ENCODE measurements at places on chromosomes 4 and X.
A peak's percentile ranks its signal among the peaks of the same experiment; 100 is the strongest.

GRCh38 chr4:115484479-115484878 is 371.1 kb upstream of the NDST4 start:
- no peak for DNase-seq

GRCh38 chrX:139691843-139692505 is 16.0 kb downstream of the MCF2 start:
- DNase-seq: no peak

GRCh38 chr4:6001680-6002491 is 16.3 kb downstream of the C4orf50 start:
- DNase-seq: no peak

DNA sequence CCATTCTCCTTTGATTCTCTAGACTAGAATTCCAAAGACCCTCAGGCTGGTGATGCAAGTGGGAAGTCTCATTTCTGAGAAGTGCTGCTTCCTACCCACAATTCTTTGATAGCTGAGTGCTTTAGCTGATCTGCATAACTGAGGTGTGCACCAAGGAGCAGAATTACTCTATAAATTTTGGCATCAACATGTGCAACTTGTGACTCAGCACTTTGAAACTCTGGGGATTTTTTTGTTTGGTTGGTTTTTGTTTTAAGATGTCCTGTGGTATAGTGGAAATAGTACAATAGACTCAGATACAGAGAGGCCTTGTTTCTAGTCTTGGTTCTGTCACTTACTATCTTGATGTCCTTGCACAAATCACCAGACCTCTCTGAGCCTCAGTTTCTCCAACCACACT is 148.4 kb downstream of the AR start:
- peak; percentile 39 for DNase-seq

DNA sequence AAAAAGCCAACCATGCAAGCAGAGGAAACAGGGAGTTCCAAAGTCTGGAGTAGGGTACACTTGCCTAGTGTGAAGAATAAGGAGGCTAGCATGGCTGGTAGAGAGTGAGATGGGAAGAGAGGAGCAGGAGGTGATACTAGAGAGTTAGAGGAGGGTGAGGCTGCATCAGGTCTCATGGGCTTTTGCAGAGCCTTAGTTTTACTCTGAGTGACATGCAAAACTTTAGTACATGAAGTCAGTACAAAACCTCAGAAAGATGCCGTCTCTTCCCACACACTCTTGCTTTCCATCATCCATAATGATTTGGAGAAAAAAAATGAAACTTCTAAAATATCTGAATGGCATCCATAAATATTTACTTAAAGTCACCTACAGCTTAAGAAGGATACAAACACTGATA is 5.0 kb downstream of the OPRPN start:
- DNase-seq: no peak

GRCh38 chr4:89101256-89102161 is 9.8 kb upstream of the TIGD2 start:
- DNase-seq: no peak

GRCh38 chr4:151882072-151882803 is 121.4 kb upstream of the GATB start:
- no peak for DNase-seq

DNA sequence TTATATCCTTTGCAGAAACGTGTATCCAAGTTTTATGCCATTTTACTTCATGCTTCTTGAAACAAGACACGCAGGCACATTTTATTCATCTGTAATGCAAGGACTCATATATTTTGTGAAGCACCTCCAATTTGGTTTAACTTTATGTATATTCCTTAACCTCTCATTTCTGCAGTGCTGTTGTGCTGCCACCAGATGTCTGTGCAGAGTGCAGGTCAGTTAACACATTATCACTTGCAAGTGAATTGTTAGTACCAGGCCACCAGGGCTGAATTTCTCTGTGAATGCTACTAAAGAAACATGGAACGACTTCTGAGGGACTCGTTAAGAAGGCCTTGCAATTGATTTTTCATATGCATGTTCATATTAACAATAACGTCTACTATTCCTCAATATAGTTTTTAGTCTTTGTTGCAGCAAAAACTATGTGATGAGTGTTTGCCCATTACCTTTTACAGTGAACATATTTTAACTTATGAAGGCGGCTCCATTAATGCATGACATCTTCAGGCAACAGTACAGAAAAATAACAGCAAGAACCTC is 770.3 kb downstream of the NLGN4X start:
- no peak for DNase-seq

DNA sequence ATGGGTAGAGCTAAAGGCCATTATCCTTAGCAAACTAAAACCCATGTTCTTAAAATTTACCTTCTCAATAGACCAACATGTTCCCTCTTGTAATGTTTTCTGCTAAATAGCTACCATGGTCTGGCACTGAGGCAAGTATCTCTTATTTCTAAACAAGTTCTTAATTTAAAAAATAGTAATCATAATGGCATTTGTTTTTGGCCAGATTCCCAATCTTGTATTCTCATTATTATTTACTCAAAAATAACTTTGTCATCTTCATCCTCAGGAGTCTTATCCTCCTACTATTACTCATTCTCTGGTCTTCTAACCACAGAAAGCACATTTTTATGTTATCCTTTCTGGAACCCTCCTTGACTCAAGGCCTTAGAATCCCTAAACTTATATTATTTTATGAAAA is 931.2 kb downstream of the CCSER1 start:
- peak; percentile 35 for DNase-seq

- no peak for DNase-seq
These were observed 50.6 kb upstream of the PDE5A start for GRCh38 chr4:119679251-119679650.

DNA sequence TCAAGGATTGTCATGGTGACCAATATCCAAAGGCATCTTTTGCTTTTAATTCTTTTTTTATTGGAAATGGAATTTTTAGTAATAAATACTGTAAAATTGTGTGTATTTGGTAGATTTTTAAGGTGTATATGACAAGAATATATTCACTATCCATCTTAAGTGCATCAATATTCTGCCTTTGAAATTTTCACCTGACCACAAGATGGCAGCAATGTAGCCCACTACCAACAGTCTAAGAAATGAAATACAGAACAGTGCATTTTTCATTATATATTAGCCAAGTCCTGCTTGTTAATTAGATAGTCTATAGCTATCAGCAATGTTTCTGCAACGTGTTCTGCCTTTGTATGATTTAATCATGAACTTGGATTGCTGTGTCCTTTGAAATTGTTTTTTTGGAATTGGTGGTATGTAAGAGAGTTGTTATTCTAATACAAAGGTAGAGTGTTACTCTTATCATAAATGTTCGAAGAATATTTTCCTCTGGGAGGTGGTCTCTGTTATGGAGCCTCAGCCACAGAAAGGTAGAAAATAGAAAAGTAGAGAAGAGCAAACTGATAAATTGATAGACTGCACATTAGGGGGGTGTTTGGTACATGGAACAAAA is 38.2 kb downstream of the HPGDS start:
- peak; percentile 46 for DNase-seq

GRCh38 chr4:164731827-164732474 is 22.0 kb upstream of the SMIM31 start:
- DNase-seq: peak; percentile 71

DNA sequence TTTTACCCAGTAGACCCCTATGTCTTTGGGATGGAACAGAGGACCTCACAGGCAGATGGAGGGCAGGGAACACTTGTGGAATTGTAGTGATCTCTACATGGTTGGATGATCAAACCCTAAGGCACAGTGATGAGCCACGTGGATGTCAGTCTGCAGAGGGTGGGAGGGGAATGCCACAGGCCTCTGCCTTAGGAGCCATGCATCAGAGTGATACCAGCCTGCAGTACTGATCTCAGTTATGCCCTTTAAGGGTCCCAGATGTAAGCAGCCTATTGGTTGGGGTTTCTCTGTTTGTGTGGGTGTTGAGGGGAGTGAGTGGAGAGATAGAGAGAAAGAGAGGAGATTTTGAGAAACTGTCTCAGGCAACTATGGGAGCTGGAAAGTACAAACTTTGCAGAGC is 39.9 kb upstream of the XAGE1B start:
- no peak for DNase-seq

GRCh38 chrX:100895365-100896075 is 21.4 kb upstream of the NOX1 start:
- peak; percentile 62 for DNase-seq

DNA sequence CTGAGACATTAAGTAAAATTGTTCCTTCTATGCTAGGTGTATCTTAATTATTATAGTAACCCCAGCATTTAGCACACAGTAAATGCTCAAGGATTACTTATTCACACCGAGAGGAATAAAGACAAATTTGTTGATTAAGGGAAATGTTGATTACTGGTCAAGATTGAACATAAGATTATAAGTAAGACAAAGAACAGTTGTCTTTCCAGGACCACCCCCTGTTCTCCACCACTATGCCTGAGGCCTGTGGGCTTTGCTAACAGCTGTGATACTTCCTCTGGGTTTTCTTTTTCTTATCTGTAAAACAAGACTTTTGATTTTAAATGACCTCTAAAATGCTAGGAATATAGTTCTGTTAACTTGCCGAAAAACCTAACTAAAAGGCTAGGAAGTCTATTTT is 128.0 kb downstream of the DCLK2 start:
- no peak for DNase-seq

DNA sequence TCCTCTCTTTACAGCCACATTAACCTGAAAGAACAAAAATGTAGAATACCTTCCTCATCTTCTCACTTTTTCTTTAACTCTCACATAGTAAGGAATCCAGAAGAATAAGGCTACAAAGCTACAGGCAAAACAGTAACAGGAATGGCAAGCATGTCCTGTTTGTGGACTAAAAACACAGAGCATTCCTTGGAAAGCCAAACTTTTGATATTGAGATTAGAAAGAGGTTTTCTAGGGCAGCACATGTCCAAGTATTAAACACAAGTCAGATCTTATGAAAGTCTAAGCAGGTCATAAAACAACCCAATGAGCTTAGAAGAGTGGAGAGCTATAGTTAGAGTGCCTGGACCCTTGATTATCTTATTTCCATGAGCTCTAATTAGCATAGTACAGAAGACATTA is 58.2 kb upstream of the FAM9C start:
- no peak for DNase-seq
